ENCODE measurements at places on chromosomes 1 and 21. TPM values are rescaled to one million over a fixed set of nuclear protein-coding genes. Genes with fewer than 3 reads are reported as not detected.
A peak's percentile ranks its signal among the peaks of the same experiment; 100 is the strongest.

DNA sequence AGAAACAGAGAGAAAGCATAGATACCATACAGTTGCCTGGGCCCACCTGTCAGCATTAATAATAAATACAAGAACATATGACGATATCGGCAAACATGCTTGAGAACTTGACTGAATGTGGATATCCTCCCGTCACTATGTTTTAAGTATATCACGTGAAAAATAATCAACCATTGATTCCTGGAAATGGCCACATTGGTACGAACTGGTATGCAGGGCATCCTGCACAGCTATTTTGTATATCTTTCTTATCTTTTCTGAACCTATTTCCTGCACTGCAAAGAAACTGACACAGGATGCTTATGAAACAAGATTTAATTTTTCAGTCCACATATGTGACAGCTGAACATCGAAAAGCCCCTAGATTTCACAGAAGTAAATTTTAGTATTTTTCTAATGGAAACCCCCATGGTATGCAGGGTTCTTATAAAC lies 22.8 kb upstream of the RGS1 start:
- H3K27ac ChIP-seq: no peak overlapping the region
- no peak for DNase-seq

- peaks cover 9% of the 10 kb centered on the region for H3K4me1 ChIP-seq
- no peak overlapping the region for H3K4me3 ChIP-seq
- peaks cover 19% of the 10 kb centered on the region for H3K36me3 ChIP-seq
Observed at GRCh38 chr1:150925080-150925479, 1.1 kb upstream of the SETDB1 start.

- peak; percentile 63 for DNase-seq
- H3K36me3 ChIP-seq: no peaks in the 10 kb centered on the region
- H3K27me3 ChIP-seq: peaks cover 22% of the 10 kb centered on the region
- H3K4me1 ChIP-seq: peaks cover 9% of the 10 kb centered on the region
Observed at GRCh38 chr1:212518188-212519054, 85.7 kb downstream of the NENF start.

- no peak overlapping the region for H3K27ac ChIP-seq
- no peaks in the 10 kb centered on the region for H3K27me3 ChIP-seq
- H3K4me1 ChIP-seq: no peaks in the 10 kb centered on the region
Observed at GRCh38 chr21:46005481-46005881, 23.9 kb downstream of the COL6A1 start.

GRCh38 chr1:212973899-212974298 lies 23.6 kb downstream of the VASH2 start:
- H3K27me3 ChIP-seq: no peaks in the 10 kb centered on the region
- peaks cover 32% of the 10 kb centered on the region for H3K36me3 ChIP-seq
- no peak for DNase-seq
- no peak overlapping the region for H3K4me3 ChIP-seq
- H3K4me1 ChIP-seq: no peaks in the 10 kb centered on the region

DNA sequence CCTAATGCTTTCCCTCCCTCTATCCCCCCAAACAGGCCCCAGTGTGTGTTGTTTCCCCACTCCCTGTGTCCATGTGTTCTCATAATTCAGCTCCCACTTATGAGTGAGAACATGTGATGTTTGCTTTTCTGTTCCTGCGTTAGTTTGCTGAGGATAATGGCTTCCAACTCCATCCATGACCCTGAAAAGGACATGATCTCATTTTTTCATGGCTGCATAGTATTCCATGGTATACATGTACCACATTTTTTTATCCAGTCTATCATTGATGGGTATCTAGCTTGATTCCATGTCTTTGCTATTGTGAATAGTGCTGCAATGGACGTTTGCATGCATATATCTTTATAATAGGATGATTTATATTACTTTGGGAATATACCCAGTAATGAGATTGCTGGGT lies 8.7 kb downstream of the PRSS38 start:
- no peaks in the 10 kb centered on the region for H3K27me3 ChIP-seq
- no peak overlapping the region for H3K27ac ChIP-seq
- H3K36me3 ChIP-seq: no peaks in the 10 kb centered on the region
- H3K4me1 ChIP-seq: no peaks in the 10 kb centered on the region

GRCh38 chr1:210049616-210050015 lies 111.6 kb downstream of the SYT14 start:
- H3K36me3 ChIP-seq: no peaks in the 10 kb centered on the region
- H3K4me1 ChIP-seq: no peaks in the 10 kb centered on the region
- no peak overlapping the region for H3K4me3 ChIP-seq
- H3K27ac ChIP-seq: no peak overlapping the region

- H3K4me3 ChIP-seq: no peak overlapping the region
- peaks cover 54% of the 10 kb centered on the region for H3K4me1 ChIP-seq
- DNase-seq: peak; percentile 65
- H3K27ac ChIP-seq: no peak overlapping the region
Observed at GRCh38 chr1:184023171-184023570, 14.4 kb downstream of the COLGALT2 start.

- peak; percentile 39 for DNase-seq
- no peak overlapping the region for H3K4me3 ChIP-seq
- no peaks in the 10 kb centered on the region for H3K27me3 ChIP-seq
- H3K36me3 ChIP-seq: peaks cover 14% of the 10 kb centered on the region
- H3K27ac ChIP-seq: no peak overlapping the region
- H3K4me1 ChIP-seq: no peaks in the 10 kb centered on the region
Observed at GRCh38 chr1:115670476-115671175, 28.9 kb downstream of the VANGL1 start.

DNA sequence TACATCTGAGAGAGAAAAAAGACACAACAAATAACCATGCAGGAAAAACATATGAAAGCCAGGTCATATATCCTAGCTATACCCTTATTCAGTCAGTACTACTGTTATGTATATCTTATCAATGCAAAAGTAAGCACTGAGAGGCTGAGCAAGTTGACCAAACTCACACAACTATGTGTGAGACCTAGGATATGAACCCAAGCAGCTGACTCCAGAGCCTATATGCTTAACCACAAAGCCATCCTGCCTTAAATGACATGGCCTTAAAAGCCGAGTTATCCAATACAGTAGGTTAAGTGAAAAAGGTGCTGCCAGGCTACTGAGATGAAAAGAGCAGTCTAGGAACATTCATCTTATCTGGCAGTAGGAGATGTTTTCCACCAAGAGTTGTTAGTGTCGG lies 151.6 kb downstream of the RERE start:
- H3K27ac ChIP-seq: no peak overlapping the region
- H3K27me3 ChIP-seq: no peaks in the 10 kb centered on the region
- no peak overlapping the region for H3K4me3 ChIP-seq
- no peak for DNase-seq
- peaks cover 20% of the 10 kb centered on the region for H3K4me1 ChIP-seq

DNA sequence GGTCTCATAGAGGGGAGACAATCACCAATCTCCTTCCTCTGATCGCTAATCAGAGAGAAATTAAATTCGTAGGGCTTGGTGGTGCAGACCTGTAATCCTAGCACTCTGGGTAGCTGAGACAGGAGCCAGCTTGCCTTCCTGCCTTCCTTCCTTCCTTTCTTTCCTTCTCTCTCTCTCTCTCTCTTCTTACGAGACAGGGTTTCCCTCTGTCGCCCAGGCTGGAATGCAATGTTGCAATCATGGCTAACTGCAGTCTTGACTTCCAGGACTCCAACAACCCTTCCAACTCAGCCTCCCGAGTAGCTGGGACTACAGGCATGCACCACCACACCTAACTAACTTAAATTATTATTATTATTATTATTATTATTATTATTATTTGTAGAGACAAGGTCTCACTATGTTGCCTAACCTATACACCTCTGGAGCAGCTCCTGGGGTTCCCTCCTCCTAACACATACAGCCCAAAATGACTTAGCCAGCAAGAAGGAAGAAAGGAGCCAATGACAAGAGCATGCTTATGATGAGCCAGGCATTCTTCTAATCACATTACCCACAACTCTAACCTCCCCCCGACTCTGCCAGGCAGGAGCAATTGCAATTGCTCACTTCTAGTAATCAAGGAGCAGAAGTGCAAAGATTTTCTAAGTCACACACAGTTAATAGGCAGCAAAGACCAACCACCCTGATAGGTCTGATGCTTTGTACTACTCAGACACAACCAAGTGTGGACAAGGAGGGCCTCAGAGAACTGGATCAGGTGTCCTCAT lies 105.4 kb upstream of the F3 start:
- H3K36me3 ChIP-seq: no peaks in the 10 kb centered on the region
- peaks cover 6% of the 10 kb centered on the region for H3K4me1 ChIP-seq
- no peak overlapping the region for H3K4me3 ChIP-seq
- H3K27me3 ChIP-seq: no peaks in the 10 kb centered on the region
- H3K27ac ChIP-seq: no peak overlapping the region

DNA sequence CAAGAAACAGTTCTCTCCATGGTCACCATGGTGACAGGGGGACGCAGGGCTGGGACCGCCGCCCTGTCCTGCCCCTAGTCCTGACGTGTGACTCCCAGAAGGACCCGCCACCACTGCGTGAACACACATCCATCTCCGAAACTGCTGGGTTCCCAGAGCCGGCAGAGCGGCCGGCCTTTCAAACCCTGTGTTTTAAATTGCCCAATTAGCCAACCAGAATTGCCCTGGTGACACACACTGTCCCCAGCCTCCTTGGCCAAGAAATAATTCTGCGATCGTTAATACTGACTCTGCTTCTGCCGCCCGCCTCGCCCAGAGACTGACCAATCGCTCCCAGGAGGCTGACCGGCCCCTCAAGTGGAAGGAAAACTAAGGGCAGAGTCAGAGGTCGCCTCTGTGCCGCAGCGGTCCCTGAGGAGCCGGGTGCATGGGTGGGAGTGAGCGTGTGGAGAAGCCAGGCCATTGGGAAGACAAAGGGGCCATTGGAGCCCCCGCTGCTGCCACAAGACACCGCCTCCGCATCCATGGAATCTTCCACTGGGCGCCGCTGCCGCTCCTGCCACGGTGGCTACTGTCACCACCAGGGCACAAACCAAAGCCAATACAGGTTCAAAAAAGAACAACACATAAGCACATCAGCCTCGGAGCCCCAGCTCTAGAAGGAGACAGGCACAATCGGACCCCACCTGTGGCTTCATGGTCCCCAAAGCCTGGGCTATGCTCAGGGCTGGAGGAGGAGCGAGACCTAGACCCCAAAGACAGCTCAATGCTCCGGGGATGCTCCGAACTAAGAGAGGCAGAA lies 273.2 kb downstream of the NPHP4 start:
- H3K4me3 ChIP-seq: no peak overlapping the region
- H3K4me1 ChIP-seq: peaks cover 14% of the 10 kb centered on the region
- no peaks in the 10 kb centered on the region for H3K27me3 ChIP-seq
- no peak for DNase-seq

COL11A1 gene
- total RNA-seq: 7.5 TPM

HAO2 gene
- total RNA-seq: not detected

ISG15 gene
- total RNA-seq: 53.6 TPM
